ENCODE measurements at places on chromosomes 11 and 22.

DNA sequence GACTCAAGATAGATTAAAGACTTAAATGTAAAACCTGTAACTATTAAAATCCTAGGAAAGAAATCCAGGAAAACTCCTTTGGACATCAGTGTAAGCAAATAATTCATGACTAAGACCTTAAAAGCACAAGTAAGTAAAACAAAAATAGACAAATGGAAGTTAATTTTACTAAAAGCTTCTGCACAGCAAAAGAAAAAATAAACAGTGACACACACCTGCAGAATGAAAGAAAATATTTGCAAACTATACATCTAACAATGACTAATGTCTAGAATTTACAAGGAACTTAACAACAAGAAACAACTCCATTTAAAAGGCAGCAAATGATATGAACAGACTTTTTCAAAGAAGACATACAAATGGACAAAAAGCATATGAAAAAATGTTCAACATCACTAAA, 359.1 kb downstream of the LUZP2 start:
- no peak for DNase-seq

DNA sequence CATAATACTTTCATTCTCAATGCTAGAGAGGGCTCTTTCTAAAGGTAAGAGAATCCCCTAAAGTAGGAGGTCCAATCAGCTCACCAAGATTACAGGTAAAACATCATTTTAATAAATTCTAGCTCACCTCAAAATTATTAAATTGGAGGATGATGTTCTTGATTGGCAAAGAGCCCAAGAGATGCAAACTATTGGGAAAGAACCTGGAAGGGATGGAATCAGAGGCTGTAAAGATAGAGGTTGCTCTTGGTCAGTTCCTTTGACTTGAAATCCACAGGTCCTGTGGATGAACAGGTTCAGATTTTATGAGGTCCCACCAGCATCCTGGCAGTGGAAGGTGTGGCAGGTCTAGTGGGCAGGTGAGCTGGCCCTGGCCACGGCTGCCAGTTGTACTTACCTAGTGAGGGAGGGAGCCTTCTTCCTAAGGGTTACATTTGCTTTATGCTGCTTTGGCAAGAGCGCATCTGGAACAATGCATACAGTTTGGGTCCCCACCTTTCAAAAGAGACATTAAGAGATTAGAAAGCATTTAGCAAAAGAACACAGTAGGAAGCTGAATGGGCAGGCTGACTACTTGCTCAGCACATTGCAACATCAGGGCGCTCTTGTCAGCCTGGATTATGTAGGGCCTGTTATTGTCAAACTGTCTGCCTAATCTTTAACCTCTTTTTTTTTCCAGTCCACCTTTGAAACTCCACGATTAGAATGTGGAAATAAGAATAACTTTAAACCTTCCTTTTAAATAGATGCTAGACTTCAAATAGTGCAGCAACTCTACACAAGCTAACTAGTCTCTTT, 97.0 kb downstream of the RDX start:
- no peak for DNase-seq

- DNase-seq = no peak
Observed at GRCh38 chr22:39765661-39766060, 127.9 kb downstream of the ENTHD1 start.

- no peak for DNase-seq
Observed at GRCh38 chr11:81915045-81915444, 818.6 kb downstream of the FAM181B start.

GRCh38 chr11:45885921-45886721, 670 bp downstream of the MAPK8IP1 start:
- DNase-seq = no peak

DNA sequence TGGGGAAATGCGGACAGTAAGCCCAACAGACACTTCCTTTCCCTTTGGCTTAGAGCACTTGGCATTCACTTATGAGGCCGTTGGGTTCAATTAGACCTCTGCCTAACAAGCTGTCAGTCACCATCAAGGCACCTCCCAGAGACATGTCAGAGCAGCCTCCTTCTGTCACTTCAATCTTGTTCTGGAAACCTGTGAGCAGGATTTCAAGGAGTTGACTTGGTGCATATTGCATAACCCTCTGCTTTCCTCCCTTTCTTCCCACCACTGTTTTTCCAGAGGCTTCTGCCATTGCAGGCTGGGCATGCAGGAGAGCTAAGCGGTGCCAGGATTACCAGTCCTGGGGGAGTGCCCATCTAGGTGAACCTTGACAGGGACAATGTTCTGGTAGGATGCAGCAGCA, 484.2 kb upstream of the LRRC4C start:
- DNase-seq = no peak

DNA sequence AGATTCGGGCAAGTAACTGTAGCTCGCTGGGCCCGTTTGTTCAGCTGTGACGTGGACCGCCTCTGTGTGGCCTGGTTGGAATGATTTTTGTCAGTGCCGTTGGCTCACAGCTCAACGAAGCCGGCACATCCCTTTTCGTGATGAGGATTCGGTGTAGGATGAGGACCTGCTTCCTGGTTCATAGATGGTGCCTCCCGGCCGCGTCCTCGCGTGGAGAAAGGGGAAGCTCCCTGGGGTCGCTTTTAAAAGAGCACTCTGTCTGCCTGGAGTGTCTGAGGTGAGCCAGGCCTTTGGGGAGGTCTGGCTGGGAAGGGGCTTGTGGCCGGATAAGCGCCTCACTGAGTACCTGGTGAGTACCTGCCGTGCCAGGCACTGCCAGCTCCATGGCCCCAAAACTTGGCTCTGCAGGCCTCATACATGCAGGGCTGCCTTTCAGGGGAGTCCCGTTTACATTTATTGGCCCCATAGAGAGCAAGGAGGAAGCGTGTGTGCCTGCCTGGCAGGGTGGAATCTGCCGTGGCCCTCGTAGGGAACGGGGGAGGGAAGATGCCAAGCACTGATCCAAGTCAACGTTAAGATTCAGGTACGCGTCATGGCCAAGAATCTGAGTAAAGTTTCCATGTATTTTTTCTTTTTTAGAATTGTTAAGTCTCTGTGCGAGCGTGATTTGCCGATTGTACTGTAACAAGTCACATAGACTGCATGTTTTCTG, 88.4 kb downstream of the ARHGAP8 start:
- DNase-seq = no peak

- DNase-seq = no peak
Observed at GRCh38 chr22:37626144-37626543, 13.3 kb upstream of the SH3BP1 start.

DNA sequence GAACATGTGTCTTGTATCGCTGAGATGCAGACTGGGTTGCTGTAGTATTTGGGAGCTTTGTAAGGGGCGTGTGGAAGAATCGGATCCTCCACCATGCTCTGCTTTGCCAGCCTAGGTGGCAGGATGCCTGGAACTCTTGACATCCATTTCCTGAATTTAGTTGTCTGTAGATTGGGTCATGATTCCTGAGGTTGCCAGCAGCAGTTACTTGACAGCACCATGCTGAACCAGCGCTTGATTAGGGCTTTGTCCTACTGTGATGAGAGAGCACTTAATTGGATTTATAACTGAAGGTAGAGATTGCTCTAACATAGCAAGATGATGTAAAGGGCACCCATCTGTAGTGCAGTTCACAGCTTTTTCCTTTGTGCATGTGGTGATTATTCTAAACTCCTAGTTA, 75.6 kb upstream of the HORMAD2 start:
- DNase-seq = no peak

- no peak for DNase-seq
Observed at GRCh38 chr22:16783930-16784354, 41.3 kb downstream of the XKR3 start.

- DNase-seq = no peak
Observed at GRCh38 chr11:121572571-121573059, 119.8 kb upstream of the SORL1-AS1 start.

DNA sequence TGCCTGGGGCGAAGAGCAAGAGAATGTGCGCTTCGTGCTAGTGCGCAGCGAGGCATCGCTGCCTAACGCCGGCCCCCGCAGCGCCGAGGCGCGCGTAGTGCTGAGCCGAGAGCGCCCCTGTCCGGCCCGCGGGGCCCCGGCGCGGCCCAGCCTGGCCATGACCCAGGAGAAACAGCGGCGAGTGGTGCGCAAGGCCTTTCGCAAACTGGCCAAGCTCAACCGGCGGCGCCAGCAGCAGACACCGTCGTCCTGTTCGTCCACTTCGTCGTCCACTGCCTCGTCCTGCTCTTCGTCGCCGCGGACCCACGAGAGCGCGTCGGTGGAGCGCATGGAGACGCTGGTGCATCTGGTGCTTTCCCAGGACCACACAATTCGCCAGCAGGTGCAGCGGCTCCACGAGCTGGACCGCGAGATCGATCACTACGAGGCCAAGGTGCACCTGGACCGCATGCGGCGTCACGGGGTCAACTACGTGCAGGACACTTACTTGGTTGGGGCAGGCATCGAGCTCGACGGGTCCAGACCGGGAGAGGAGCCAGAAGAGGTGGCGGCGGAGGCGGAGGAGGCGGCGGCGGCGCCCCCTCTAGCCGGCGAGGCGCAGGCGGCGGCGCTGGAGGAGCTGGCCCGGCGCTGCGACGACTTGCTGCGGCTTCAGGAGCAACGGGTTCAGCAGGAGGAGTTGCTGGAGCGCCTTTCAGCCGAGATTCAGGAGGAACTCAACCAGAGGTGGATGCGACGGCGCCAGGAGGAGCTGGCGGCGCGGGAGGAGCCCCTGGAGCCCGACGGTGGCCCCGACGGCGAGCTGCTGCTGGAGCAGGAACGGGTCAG, 1.0 kb downstream of the RASSF10 start:
- no peak for DNase-seq

DNA sequence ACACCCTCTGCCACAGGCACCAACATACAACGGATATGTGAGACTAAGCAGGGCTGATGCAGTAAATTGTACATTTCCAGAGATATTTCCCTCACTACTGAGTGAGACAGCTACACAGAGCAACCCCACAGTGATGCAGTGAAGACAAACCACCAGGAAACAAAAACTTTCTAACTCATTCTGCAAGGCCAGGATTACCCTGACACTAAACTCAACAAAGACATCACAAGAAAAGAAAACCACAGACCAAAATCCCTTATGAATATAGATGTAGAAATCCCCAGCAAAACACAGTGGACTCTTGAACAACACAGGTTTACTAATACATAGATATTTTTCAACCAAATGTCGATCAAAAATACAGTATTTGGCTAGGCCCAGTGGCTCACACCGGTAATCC, 1.5 kb upstream of the SLC7A4 start:
- DNase-seq = no peak

DNA sequence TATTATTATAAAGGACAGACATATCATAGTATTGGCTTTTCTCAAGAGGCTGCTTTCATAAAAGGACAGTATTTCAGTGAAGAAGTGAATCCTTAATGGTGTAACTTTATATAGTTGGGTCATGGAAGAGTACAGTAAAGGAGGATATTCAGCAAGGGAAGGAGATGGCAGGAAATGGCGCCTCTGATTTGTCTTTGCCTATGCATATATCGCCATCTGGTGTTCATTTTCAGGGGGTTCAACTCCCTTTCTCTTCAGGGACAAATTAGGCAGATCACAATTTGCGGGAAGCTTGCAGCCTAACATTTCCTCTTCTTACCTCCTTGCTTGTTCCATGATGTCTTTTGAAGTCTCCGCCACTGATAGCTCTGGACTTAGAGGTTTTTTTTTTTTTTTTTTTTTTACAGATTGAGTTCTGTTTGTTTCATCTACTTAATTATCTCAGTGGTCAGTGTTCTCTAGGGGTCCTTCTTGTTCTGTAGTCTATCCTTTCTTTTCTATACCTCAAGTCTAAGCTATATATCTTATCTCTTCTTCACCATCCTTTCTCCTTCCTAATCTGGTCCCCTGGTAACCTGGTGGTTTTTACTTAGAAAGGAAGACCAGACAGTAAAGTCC, 21.8 kb upstream of the RRM1 start:
- DNase-seq = no peak

DNA sequence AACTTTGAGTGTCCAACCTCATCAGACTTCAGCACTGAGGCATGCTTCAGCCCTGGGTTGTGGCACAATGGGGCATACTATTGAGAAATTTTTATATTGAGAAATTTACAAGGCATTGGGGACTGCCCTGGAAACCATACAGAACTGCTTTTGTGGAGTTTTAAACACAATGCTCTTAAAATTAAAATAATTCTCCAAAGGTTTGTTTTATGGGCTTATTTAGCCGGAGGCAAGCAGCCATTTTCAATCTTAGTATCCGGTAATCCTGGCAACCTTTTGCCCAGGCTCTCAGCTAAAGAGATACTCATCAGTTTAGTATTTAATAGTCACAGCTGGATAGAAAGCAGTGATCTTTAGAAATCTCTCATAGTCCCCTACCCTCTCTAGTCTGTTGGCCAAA, 3.1 kb upstream of the EXPH5 start:
- DNase-seq = no peak

- DNase-seq = no peak
Observed at GRCh38 chr11:124233376-124233775, 7.5 kb upstream of the OR8G1 start.

DNA sequence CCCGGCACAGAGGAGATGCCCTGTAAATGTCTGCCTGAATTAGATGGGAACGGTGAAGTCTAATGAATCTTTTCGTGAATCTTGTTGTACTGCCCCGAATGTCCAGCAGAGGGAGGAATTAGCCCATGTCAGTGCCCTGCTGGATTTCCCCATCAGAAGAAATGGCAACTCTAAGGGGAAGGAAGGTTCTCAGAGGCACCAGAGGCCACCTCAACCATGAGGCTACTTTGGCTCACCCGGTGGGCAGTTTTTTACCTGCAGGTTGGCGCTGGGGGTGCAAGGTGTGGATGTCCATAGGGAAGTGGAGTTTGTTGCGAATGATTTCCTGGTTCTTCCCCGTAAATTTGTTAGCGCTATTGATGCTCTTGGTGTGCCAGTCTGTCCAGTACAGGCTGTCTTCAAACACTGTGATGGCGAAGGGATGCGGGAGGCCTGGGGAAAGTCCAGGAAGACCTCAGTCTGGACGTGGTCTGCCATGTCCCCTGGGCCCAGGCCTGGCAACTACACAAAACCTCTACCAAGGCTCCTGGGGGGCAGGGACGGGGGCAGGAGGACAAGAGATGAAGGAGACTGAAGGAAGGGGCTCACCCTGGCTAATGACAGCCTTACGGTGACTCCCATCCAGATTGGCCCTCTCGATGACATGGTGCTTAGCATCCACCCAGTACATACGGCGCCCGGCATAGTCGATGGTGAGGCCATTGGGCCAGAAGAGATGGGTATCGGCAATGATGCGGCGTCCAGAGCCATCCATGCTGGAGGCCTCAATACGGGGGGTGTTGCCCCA, 28.5 kb downstream of the LRP4 start:
- peak; percentile 73 for DNase-seq

- DNase-seq = no peak
Observed at GRCh38 chr22:27501191-27501936, 300.2 kb downstream of the MN1 start.

- no peak for DNase-seq
Observed at GRCh38 chr11:13184295-13184794, 93.2 kb upstream of the BMAL1 start.

- no peak for DNase-seq
Observed at GRCh38 chr11:24587635-24588034, 90.8 kb downstream of the LUZP2 start.

GRCh38 chr11:19598456-19598855, 114.2 kb upstream of the NAV2 start:
- no peak for DNase-seq

- no peak for DNase-seq
Observed at GRCh38 chr11:1258401-1259075, 35.7 kb downstream of the MUC5B start.

GRCh38 chr11:19714387-19715363, 2.0 kb downstream of the NAV2 start:
- DNase-seq = no peak

Measured in activated naive CD4-positive, alpha-beta T cell treated with anti-CD3 and anti-CD28 coated beads, Interleukin-2, amount 50 U/mL, for 16 hours (primary cell).